Neural progenitor cell (in vitro differentiated cells): ENCODE measurements at places on chromosomes 7 and 10. TPM values are rescaled to one million over a fixed set of nuclear protein-coding genes. Genes with fewer than 3 reads are reported as not detected.

DNA sequence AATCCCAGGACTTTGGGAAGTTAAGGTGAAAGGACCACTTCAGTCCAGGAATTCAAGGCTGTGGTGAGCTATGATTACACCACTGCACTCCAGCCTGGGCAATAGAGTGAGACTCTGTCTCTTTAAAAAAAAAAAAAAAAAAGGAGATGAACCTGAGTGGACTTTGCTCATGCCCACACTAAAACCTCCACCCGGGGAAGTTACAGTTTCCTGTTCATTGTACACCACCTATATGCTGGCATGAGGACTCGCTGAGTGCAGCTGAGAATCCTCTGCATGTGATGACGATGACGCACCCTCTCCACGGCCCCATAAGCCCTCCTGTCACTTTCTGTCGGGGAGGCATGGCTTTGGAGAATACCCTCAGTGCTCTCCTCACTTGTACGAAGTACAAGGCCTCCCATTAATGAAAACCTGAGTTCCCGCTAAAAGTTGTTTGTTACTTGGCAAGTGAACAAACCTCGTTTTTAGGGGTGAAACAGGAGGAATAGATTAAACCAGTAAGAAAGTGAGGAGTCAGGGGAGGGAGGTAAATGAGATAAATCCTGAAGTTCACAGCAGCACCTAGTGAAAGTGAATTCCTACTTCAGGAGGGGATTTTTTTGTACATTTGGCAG, 15.9 kb downstream of the TMEM176B start:
- no peak for DNase-seq
- no peaks in the 10 kb centered on the region for H3K27me3 ChIP-seq
- no peak overlapping the region for H3K27ac ChIP-seq
- peaks cover 8% of the 10 kb centered on the region for H3K4me1 ChIP-seq

GRCh38 chr7:5375925-5376324, 47.7 kb downstream of the TNRC18 start:
- H3K27me3 ChIP-seq = no peaks in the 10 kb centered on the region
- H3K27ac ChIP-seq = no peak overlapping the region
- DNase-seq = no peak
- H3K4me3 ChIP-seq = no peak overlapping the region
- H3K4me1 ChIP-seq = no peaks in the 10 kb centered on the region
- no peaks in the 10 kb centered on the region for H3K36me3 ChIP-seq

DNA sequence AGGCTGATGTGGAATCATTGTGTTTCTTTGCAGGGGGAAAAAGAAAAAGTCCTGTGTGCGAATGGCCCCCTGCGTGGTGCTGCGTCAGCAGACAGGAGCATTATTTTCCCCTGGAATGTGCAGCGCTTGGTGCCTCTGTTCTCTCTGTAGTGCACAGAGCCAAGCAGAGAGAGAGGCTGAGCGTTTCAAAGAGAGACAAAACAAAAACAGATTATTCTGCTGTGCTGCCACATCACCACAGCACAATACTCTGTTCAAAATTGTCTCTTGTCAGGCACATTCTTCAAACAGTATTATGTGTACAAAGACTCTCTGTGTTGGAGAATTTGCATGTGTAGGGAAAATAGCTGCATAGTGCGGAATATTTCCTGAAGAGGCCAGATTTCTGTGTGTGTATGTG, 609.0 kb downstream of the SDK1 start:
- peaks cover 16% of the 10 kb centered on the region for H3K4me1 ChIP-seq
- H3K27me3 ChIP-seq = no peaks in the 10 kb centered on the region
- no peaks in the 10 kb centered on the region for H3K36me3 ChIP-seq
- H3K27ac ChIP-seq = peak overlapping the region; percentile 50
- peak; percentile 56 for DNase-seq

GRCh38 chr10:52950578-52950977, 178.0 kb upstream of the MBL2 start:
- H3K4me1 ChIP-seq = no peaks in the 10 kb centered on the region
- DNase-seq = no peak
- H3K36me3 ChIP-seq = no peaks in the 10 kb centered on the region
- no peaks in the 10 kb centered on the region for H3K27me3 ChIP-seq

DNA sequence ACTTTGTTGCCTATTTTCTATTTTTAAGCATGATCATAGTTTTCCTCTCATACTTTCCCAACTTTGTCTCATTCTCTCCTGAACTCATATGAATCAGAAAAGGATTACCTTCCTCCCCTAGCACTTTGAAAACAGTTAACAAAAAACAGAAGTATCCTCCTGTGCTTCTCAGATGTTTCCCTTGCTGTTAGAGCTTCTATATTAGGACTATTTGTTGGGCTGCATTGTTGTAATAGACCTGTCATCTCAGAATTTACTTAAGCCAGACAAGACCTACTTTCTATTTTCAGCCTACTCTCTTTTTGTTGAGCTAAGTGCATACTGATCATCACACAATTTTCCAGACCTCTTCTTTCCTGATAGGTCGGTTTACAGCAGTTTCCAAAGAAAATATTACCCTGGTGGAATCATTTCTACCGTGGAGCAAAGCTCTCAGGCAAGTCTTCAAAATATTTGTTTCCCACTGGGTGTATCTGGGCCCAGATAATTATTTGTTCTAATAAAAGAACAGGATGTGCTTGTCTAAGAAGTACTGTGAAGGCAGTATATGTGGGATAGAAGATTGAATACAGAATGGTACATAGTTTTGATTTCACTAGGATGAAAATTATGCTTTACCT, 411.9 kb upstream of the KLF6 start:
- H3K36me3 ChIP-seq = no peaks in the 10 kb centered on the region
- no peak overlapping the region for H3K27ac ChIP-seq
- no peaks in the 10 kb centered on the region for H3K27me3 ChIP-seq
- no peak overlapping the region for H3K4me3 ChIP-seq
- H3K4me1 ChIP-seq = no peaks in the 10 kb centered on the region

DNA sequence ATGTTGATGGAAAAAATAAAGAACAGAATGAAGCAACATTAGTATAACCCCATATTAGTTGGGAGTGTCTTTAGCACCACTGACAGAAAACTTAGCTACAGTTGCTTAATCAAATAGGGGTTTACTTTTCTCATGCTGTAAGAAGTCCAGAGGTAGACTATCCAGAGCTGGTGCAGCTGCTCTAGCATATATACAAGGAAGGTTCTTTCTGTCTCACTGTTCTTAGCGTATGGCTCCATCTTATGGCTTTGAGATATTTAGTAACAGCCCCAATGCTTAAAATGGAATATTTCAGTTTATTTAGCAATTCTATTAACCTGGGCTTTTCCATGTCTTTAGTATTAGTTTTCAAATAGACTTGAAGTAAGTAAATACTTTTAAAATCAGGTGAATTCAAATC, 15.2 kb upstream of the WNT2 start:
- DNase-seq = no peak
- H3K36me3 ChIP-seq = no peaks in the 10 kb centered on the region
- H3K27me3 ChIP-seq = no peaks in the 10 kb centered on the region
- H3K4me3 ChIP-seq = no peak overlapping the region
- no peaks in the 10 kb centered on the region for H3K4me1 ChIP-seq
- H3K27ac ChIP-seq = no peak overlapping the region

DNA sequence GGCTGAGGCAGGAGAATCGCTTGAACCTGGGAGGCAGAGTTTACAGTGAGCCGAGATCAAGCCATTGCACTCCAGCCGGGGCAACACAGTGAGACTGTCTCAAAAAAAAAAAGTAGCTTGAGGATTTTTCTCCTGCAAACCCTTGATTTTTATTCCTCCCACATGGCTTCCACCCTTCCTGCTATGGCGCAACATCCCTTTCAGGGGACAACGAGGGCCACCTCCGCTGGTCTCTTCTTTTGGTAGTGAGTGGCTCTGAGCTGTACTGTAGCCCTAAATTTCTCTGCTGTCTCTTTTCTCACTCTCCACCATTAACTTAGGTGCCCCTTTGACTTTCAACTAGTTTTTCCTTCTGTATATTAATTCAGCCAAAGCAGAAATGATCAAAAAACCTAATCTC, 113.4 kb downstream of the HIPK2 start:
- no peak overlapping the region for H3K4me3 ChIP-seq
- H3K27ac ChIP-seq = no peak overlapping the region
- no peaks in the 10 kb centered on the region for H3K27me3 ChIP-seq
- no peak for DNase-seq
- peaks cover 21% of the 10 kb centered on the region for H3K4me1 ChIP-seq
- H3K36me3 ChIP-seq = no peaks in the 10 kb centered on the region

TCERG1L gene
- total RNA-seq = 1.5 and 1.8 TPM in 2 replicates

GRCh38 chr7:26653430-26654399, 210.7 kb downstream of the SKAP2 start:
- no peak overlapping the region for H3K4me3 ChIP-seq
- no peaks in the 10 kb centered on the region for H3K36me3 ChIP-seq
- H3K4me1 ChIP-seq = peaks cover 38% of the 10 kb centered on the region
- H3K27me3 ChIP-seq = no peaks in the 10 kb centered on the region
- no peak overlapping the region for H3K27ac ChIP-seq
- DNase-seq = no peak

GRCh38 chr7:7792056-7792455, 73.6 kb upstream of the RPA3 start:
- no peak overlapping the region for H3K27ac ChIP-seq
- H3K4me3 ChIP-seq = no peak overlapping the region
- DNase-seq = no peak
- H3K27me3 ChIP-seq = no peaks in the 10 kb centered on the region

GRCh38 chr7:128939075-128939860, 1.5 kb downstream of the IRF5 start:
- peak overlapping the region; percentile 68 for H3K4me3 ChIP-seq
- H3K4me1 ChIP-seq = no peaks in the 10 kb centered on the region
- DNase-seq = no peak
- H3K36me3 ChIP-seq = no peaks in the 10 kb centered on the region
- peaks cover 65% of the 10 kb centered on the region for H3K27me3 ChIP-seq
